ENCODE measurements at places on chromosomes 11 and 22.

GRCh38 chr11:66317322-66317722, 478 bp upstream of the CD248 start:
- DNase-seq = no peak

DNA sequence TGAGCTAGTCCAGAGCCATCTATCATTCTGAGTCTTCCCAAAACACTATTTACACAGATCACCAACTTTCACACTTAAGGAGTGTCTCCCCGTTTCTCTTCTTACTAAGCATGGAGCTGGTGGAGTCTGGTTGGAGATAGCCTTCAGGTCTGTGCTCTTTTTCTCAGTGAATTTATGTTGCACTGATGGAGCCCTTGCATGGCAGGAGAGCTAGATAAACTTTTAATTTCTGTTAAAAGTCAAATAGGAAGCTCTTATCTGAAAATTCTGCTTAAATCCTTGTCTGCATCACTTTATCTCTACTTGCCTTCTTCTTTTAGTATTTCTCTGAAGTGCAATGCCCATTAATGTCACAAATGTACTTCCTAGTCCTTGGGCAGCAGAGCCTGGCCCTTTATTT, 63.4 kb downstream of the ST3GAL4 start:
- DNase-seq = no peak

GRCh38 chr22:24043958-24044357, 32.9 kb downstream of the CABIN1 start:
- DNase-seq = no peak

DNA sequence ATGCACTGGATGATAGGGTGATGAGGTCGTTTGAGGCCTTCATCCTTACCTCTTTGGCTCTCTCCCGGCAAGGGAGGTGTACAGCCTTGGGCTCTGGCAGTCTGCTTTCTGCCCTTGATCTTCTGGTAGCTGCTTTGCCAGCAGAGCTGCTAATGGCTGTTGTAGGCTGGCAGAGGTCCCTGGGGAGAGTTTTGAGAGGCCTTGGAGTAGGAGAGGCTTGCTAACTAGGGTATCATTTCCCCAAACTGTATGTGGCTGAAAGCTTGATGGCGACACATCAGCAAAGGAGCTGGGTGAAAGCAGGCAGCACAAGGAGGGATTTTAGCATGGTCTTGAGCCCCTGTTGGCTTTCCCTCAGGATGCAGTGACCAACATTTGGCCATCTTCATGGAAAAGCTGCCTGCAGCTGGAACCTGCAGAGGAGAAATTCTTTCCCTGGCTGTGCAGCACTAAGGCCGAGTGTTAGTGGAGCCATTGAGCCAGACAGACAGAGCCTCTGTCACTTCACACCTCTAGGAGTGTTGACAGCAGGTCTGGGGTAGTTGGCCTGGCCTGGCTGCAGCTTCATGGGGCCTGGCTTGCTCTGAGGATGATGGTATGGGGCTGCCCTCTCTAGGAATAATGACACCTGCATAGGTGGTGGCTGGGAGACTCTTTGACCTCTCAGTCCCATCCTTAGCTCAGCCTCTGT, 3.5 kb upstream of the AMPD3 start:
- DNase-seq = no peak

DNA sequence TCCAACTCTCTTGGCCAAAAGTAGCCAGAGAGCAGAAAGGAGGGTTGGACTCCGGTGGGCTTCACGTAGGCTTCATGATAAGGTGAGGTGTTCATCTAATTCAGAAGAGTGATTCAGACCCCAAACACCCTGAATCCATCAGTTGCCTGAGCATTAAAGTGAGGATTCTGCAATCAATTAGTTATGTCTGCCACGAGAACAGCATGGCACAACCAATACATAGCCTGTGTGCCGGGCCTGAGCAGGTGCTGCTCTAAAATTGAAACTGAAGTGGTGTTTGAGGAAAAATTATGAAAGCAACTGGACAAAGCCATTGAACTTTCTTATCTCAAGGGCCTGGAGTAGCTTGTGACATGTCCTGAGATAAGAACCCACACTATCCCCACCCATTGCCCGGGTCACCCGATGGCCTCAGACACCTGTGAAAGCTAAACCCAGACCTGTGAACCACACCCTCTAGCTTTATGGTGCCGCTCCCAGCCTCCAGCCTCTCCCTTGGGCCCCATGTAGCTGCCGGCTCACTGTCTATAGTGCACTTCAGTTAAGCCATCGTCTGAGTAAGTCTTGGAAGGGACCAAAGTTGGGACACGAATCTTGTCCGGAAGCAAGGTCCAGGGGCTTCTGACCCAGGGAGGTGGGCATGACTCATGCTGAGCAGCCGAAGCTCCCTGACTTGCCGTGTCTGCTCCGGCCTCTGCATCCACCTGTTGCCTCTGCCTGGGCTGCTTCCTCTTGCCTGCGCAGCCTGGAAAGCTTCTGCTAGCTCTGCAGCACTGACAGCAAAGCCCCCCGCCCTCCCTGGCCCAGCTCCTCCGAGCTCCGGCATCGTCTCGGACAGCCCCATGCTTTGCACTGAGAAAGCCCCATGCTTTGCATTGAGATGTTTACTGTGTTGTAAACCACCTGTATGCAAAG, 5.7 kb upstream of the MYEOV start:
- DNase-seq = no peak

GRCh38 chr22:16776080-16776479, 49.1 kb downstream of the XKR3 start:
- DNase-seq = no peak

DNA sequence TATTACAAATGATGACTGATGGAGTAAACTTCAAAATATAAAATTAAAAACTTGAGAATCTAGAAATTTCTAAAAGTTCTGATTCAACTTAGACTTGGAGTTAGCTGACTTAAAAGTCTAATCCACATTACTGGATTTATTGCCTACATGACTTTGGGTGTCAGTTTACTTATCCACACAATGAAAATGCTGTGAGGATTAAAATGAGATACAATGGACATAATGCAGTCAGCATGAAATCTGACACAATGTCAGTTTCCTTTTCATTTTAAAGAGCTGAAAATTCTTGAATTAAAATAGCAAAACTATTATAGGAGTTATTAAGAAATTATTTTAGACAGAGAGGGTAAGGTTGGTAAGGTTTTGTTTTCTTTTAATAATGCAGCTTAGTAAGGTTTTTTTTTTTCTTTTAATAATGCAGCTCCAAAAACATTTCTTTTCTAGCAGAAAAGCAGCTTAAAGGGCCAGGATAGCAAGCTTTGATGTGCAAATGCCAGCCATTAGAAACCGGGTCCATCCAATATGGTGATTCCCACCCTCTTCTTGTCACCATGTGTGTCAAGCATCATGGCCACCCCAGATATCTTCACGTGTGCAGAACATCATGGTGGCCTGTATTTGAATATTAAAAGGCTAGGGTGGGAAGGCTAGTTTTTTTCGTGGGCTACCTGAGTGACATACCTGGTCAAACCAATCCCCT, 18.9 kb downstream of the APIP start:
- no peak for DNase-seq
